Progenitor cell of endocrine pancreas (in vitro differentiated cells): ENCODE measurements at places on chromosomes 12 and 14. TPM values are rescaled to one million over a fixed set of nuclear protein-coding genes. Genes with fewer than 3 reads are reported as not detected.

GRCh38 chr12:75525263-75525662, 13.9 kb upstream of the KRR1 start:
- peaks cover 8% of the 10 kb centered on the region for H3K4me1 ChIP-seq
- H3K27me3 ChIP-seq, result no peaks in the 10 kb centered on the region
- no peaks in the 10 kb centered on the region for H3K36me3 ChIP-seq

DNA sequence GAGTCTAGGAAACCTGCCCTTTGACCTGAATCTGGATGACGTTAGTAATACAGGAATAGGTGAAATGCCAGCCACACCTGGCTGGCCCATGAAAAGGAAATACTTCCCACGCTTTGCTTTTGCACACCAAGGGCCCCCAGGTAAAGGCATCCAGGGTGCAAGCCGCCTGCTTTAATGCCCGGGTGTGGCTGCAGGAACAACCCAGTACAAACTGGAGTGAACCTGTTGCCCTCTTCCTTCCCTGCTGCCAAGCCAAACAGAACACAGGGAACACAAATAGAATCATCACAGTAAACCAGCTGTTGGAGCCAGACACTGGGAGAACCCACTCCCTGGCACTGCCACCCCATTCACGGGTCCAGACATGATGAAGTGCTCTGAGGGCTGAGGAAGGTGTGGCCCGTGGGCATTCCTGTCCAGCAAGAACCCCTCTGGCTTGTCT, 24.2 kb upstream of the FOS start:
- peak overlapping the region; percentile 50 for H3K27ac ChIP-seq
- H3K36me3 ChIP-seq, result no peaks in the 10 kb centered on the region
- H3K27me3 ChIP-seq, result peaks cover 3% of the 10 kb centered on the region

Gene ASCL1
- 8.3 and 8.4 TPM in 2 replicates for total RNA-seq

DNA sequence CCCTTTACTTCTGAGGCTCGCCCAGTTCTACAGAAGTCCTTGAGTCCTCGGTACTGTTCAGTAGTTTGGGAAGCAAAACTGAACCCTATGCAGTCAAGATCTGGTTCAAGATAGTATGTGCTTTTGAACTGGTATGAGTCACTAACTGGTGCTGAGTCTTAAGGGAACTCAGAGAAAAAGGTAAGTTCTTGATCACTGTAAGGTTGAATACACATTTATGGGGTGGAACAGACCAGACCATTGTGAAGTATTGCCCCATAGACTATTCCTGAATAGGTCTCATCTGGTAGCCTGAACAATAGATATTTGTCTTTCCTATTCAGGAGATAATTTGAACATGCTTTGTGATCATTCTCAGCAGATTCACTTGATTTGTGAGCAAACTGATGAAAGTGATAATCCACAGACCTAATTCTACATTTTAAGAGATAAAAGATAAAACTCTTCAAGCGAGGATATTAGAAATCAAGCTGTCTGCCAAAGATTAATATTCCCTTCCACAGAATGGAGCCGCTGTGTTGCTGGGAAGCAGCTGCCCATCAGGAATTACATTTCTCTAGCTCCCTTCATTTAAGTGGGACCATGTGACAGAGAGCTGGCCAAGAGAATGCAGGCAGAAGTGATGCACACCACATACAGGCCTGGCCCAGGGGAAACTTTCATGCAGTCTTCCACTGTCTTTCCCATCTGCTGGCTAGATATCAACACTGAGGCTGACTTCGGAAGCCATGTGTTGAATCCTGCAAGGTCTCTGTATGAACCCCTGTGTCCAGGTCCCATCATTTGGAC, 369.8 kb upstream of the GARIN6 start:
- H3K4me3 ChIP-seq, result no peak overlapping the region
- no peaks in the 10 kb centered on the region for H3K36me3 ChIP-seq
- DNase-seq, result no peak
- H3K27me3 ChIP-seq, result no peaks in the 10 kb centered on the region

- H3K4me3 ChIP-seq, result no peak overlapping the region
- peaks cover 93% of the 10 kb centered on the region for H3K27me3 ChIP-seq
- peaks cover 7% of the 10 kb centered on the region for H3K4me1 ChIP-seq
- H3K27ac ChIP-seq, result no peak overlapping the region
- no peaks in the 10 kb centered on the region for H3K36me3 ChIP-seq
- no peak for DNase-seq
Measured at GRCh38 chr12:117498256-117498655, 136.8 kb upstream of the NOS1 start.

Gene SVOP
- 1.7 and 2.1 TPM in 2 replicates for total RNA-seq

- no peak for DNase-seq
- H3K27ac ChIP-seq, result peak overlapping the region; percentile 80
- peak overlapping the region; percentile 56 for H3K4me3 ChIP-seq
- H3K4me1 ChIP-seq, result peaks cover 25% of the 10 kb centered on the region
- no peaks in the 10 kb centered on the region for H3K27me3 ChIP-seq
Measured at GRCh38 chr14:89012282-89013097, 188.0 kb downstream of the TTC8 start.
